ENCODE measurements at places on chromosomes 3 and 15. TPM values are rescaled to one million over a fixed set of nuclear protein-coding genes. Genes with fewer than 3 reads are reported as not detected.

Gene EFCAB12
- polyA plus RNA-seq, result 0.33 TPM

Gene SH3GL3
- 1.2 TPM for polyA plus RNA-seq

Gene COL6A5
- 1.7 TPM for polyA plus RNA-seq

Gene DPPA2
- not detected for polyA plus RNA-seq

Gene KIF7
- polyA plus RNA-seq, result 1.7 TPM

GRCh38 chr3:150828997-150829396 is 66.0 kb upstream of the SIAH2 start:
- no peak overlapping the region for H3K27ac ChIP-seq
- H3K36me3 ChIP-seq, result no peaks in the 10 kb centered on the region
- H3K4me1 ChIP-seq, result no peaks in the 10 kb centered on the region
- no peaks in the 10 kb centered on the region for H3K27me3 ChIP-seq
- DNase-seq, result no peak
- H3K4me3 ChIP-seq, result no peak overlapping the region

DNA sequence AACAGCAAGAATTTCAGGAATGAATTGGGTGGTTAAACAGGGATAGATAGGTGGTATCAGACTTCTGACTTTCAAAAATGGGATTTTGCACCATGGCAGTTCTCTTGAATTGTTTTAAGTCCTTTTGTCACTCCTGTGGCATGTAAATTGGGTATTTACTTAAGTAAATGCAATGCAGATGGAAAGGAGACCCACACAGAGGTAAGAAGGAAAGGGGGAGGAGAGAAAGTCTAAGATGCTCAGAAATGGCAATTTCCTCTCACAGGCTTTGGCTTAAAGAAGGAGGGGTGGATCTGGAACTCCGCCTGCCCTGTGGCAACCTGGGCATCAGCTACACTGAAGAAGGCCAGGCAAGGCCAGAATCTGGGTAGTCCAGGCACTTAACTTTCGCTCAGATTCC is 197.1 kb upstream of the UBE2E1 start:
- no peak overlapping the region for H3K27ac ChIP-seq
- no peak overlapping the region for H3K4me3 ChIP-seq
- DNase-seq, result no peak
- no peaks in the 10 kb centered on the region for H3K27me3 ChIP-seq

DNA sequence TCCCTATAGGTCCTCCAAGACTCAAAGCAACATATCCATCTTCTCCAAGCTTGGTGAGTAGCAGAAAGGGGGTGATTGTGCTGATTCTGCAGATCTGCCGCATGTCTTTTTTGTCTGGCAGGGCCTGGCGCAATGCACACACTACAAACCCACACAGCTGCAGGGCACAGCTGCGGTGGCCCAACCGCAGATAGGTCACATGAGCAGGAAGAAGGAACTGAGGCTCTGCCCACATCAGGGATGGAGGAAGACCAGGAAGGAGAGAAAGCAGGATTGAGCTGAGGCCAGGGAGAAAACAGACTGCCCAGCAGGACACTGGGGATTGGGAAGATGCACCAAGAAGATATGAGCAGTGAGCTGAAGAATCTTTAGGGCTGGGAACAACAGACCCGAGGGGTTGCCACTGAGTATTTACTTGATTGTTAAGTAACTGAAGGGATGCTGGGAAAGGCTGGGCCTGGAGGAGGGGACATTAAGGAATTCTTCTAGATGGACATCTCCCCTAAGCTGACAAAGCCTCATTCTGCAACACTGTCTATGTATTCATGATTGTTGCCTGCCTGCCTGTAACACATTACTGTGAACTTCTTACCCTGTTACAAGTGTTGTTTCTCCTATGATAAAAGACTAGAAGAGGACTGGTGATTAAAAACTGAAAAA is 126.7 kb downstream of the MYLK start:
- no peak overlapping the region for H3K4me3 ChIP-seq
- no peak for DNase-seq
- peaks cover 8% of the 10 kb centered on the region for H3K4me1 ChIP-seq
- no peaks in the 10 kb centered on the region for H3K27me3 ChIP-seq
- no peak overlapping the region for H3K27ac ChIP-seq

DNA sequence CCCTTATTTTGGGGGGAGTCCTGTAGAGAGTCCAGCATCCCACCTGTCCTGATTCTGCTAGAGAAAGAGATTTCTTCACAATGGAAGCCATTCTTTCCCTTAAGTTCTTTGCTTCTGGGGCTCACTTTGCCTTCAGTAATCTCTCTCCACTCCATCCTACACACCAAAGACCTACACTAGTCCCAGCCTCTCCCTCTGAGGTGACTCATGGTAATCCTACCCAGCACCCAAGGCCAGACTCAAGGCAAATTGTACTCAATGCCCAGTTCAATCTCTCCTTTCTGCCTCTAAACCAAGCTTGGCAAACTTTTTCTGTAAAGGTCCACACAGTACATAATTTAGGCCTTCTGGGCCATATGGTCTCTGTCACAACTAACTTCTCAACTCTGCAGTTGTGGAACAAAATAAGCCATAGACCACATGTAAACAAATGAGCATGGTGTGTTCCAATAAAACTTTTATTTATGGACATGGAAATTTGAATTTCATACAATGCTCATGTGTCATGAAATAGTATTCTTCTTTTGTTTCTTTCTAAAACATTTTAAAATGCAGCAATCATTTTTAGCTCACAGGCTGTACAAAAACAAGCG is 72.5 kb downstream of the MRPL46 start:
- H3K36me3 ChIP-seq, result no peaks in the 10 kb centered on the region
- DNase-seq, result no peak
- no peaks in the 10 kb centered on the region for H3K4me1 ChIP-seq
- H3K27me3 ChIP-seq, result no peaks in the 10 kb centered on the region

- no peak overlapping the region for H3K4me3 ChIP-seq
- H3K27me3 ChIP-seq, result no peaks in the 10 kb centered on the region
- peak overlapping the region; percentile 95 for H3K27ac ChIP-seq
Measured at GRCh38 chr3:195258449-195259153, 12.4 kb downstream of the XXYLT1 start.

GRCh38 chr3:30933478-30934207 is 39.2 kb upstream of the GADL1 start:
- peaks cover 16% of the 10 kb centered on the region for H3K4me1 ChIP-seq
- no peak for DNase-seq
- no peaks in the 10 kb centered on the region for H3K36me3 ChIP-seq

- no peaks in the 10 kb centered on the region for H3K4me1 ChIP-seq
- no peak overlapping the region for H3K4me3 ChIP-seq
- H3K27me3 ChIP-seq, result no peaks in the 10 kb centered on the region
- no peaks in the 10 kb centered on the region for H3K36me3 ChIP-seq
Measured at GRCh38 chr3:148896062-148896461, 31.0 kb downstream of the CPA3 start.

GRCh38 chr3:15223685-15224572 is 17.9 kb downstream of the CAPN7 start:
- DNase-seq, result no peak
- H3K27ac ChIP-seq, result no peak overlapping the region
- H3K27me3 ChIP-seq, result no peaks in the 10 kb centered on the region
- H3K4me1 ChIP-seq, result peaks cover 8% of the 10 kb centered on the region
- H3K4me3 ChIP-seq, result no peak overlapping the region
- peaks cover 100% of the 10 kb centered on the region for H3K36me3 ChIP-seq

GRCh38 chr15:26525096-26525495 is 247.8 kb downstream of the GABRB3 start:
- no peak for DNase-seq
- no peaks in the 10 kb centered on the region for H3K36me3 ChIP-seq
- H3K4me1 ChIP-seq, result no peaks in the 10 kb centered on the region
- H3K27me3 ChIP-seq, result no peaks in the 10 kb centered on the region

DNA sequence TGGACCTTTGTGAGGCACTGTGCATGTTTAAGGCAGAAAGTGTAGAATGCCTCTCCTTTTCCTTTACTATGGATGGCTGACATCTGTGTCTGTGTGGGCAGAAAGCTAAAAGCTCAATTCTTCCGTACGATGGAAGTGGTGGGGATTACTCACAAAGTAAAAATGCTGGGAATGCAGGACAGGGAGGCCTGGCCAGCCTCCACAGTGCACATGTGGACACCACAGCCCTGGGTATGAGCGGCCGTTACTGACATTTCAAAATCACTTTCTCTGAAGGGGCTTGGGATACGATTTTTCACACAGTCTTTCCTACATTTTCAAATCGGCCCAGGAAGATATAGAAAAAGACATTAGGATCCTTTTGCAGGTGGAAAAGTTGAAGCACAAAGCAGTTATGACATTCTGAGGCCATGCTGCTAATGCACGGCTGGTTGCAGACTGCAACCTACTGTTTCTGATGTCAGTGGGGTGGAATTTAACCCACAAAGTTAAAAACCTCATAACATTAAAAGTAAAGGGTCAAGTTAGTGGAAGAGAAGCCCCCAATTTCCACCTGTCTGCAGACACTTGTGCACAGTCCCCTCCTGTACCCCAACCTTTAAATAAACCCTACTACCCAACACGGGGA is 27.9 kb downstream of the EHD4 start:
- DNase-seq, result peak; percentile 77
- peak overlapping the region; percentile 50 for H3K27ac ChIP-seq
- peaks cover 34% of the 10 kb centered on the region for H3K36me3 ChIP-seq
- no peak overlapping the region for H3K4me3 ChIP-seq
- no peaks in the 10 kb centered on the region for H3K27me3 ChIP-seq

DNA sequence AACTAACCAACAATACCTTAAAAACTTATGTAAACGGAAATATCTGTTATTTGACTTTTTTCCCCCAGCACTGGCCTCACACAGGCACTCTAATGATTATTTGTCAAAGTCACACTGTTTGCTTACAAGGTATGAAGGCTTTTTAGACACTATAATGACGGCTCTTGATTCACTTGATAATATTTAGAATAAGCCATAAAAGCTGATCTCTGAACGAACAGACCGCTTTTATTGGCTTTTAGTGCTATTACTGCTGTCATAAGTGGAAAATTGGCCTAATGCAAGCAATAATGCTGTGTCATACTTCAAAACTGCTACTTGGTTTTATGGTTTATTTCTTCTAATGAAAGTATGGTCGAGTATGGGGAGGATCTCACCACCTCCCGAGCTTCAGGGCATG is 35.1 kb downstream of the MDFIC2 start:
- H3K4me3 ChIP-seq, result no peak overlapping the region
- no peaks in the 10 kb centered on the region for H3K36me3 ChIP-seq
- H3K27ac ChIP-seq, result no peak overlapping the region
- no peaks in the 10 kb centered on the region for H3K27me3 ChIP-seq
- peak; percentile 28 for DNase-seq

- no peaks in the 10 kb centered on the region for H3K4me1 ChIP-seq
- DNase-seq, result no peak
- H3K36me3 ChIP-seq, result peaks cover 51% of the 10 kb centered on the region
- no peak overlapping the region for H3K27ac ChIP-seq
Measured at GRCh38 chr15:57643826-57644225, 52.1 kb downstream of the MYZAP start.

GRCh38 chr3:159232966-159233365 is 431.1 kb downstream of the MFSD1 start:
- no peaks in the 10 kb centered on the region for H3K36me3 ChIP-seq
- no peak for DNase-seq
- no peaks in the 10 kb centered on the region for H3K27me3 ChIP-seq
- peaks cover 6% of the 10 kb centered on the region for H3K4me1 ChIP-seq
- no peak overlapping the region for H3K4me3 ChIP-seq
- no peak overlapping the region for H3K27ac ChIP-seq

GRCh38 chr3:40169983-40170382 is 139.5 kb upstream of the EIF1B start:
- no peaks in the 10 kb centered on the region for H3K4me1 ChIP-seq
- no peak overlapping the region for H3K4me3 ChIP-seq
- no peaks in the 10 kb centered on the region for H3K36me3 ChIP-seq

DNA sequence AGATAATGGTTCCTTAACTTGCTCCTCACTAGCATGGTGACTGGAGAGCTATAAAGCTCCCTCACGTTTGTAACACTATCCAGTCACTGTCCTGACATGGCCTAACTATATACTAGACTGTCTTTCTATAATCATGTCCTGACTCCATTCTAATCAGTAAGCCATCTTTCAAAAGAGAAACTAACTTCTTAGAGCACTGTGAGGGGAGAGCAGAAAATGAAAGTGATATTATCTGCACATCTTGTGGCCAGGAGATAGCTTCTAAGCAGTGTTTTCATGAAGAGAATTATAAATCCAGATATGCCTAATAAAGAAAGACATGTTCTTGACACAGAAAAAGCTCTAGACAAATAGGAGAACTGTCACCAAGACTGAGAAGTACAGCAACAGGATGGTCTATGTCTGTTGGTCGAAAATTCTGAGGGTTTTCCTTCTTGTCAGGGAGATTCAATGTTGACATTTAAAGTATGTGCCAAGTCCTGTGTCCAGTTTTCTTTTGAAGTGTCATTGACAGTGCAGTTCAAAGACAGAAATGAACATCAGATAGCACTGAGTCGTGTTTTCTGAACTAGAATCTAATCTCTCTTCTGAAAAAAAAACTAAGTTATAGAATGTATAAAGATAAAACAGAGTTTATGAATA is 230.6 kb upstream of the PEX5L start:
- H3K27ac ChIP-seq, result no peak overlapping the region
- no peaks in the 10 kb centered on the region for H3K27me3 ChIP-seq
- no peak for DNase-seq

Data from stomach (tissue), 19 donors.